ENCODE measurements at places on chromosomes 6 and 20.

DNA sequence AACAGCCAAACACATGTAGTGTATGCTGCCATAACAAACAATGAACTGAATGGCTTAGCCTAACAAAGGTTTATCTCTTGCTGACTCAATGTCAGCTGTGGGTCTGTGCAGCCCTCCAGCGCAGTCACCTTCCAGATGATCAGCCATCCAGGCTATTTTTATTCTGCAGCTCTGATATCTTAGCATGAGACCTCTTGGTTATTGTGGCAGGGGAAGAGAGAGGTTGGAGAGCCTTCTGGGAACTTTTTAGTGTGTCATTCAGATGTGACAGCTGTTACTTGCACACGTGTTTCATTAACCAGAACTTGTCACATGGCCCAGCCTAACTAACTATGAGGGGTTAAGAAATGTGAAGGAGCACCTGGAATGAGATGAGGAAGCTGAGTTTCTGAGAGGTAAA, 202.5 kb downstream of the DHX35 start:
- DNase-seq, result no peak

DNA sequence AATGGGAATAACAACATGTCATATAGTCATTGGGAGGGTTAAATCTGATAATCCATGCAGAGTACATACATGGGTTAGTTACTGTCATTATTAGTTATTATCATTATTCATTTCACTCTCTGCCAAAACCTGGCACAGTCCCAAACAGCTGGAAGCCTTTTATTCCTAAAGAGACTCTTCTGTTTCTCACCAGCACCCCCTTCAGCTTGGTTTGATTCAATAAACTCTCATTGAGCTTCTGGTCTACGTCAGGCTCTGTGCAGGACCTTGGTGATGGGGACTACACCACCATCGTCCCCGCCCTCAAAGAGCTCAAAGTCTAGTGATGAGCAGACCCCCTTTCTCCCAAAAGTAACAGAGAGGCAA, 2.3 kb downstream of the KCNK15 start:
- DNase-seq, result no peak

DNA sequence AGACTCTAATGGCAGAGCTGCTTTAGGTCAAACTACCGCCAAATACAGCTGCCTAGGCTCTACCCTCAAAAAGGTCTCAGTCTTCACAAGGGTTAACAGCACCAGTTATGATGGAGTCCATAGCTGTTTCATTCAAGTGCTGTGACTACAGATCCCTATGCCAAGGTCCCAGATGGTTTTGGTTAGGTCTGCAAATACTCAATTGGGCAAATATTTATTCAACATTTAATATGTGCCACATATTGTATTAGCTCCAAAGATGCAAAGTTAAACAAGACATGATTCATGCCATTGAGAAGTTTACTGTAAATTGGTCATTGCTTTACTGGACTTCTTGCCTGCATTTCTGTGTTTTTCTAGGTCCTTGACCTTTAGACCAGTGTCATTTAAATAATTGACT, 55.8 kb upstream of the TFAP2D start:
- DNase-seq, result no peak

- no peak for DNase-seq
Observed at GRCh38 chr20:10060226-10060625, 25.4 kb downstream of the ANKEF1 start.

- DNase-seq, result no peak
Observed at GRCh38 chr6:2529211-2529719, 221.5 kb downstream of the MYLK4 start.

DNA sequence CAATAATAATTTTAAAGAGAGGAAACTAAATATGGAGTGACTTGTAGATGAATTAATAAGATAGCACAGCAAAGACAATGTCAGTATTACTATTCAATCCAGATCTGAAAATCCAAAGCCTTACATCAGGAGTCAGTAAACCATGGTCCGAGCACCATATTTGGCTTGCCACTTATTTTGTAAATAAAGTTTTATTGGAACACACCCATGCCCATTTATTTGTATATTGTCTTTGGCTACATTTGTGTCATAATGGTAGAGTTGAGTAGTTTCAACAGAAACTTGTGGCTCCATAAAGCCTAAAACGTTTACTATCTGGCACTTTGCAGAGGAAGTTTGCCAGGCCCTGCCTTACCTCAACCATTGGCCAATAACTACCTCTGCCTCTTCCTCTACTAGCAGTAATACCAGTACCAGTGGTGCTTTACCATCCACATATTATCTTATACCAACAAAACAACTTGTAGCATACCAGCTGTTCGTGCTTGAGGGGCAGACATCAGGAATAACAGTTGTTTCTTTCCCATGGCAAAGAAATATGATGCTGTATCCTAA, 51.8 kb upstream of the SYNJ2 start:
- DNase-seq, result no peak
